Mesendoderm (in vitro differentiated cells): ENCODE measurements at places on chromosomes 11 and 22.
A peak's percentile ranks its signal among the peaks of the same experiment; 100 is the strongest.

DNA sequence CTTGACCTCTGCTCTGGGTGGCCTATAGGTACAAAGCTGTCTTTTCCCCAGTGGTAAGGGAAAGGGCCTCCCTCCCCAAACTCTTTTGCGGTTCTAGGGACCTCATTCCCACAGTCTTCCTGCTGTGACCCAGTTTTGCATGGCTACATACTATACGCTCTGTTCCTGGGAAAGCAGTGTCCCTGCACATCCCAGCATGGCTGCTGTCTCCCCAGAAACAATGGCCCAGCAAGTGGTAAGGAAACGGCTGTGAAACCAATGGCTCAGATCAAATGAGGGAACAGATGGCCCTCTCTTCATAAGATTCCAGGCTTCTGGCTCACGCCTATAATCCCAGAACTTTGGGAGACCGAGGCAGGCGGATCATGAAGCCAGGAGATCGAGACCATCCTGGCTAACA lies 41.1 kb downstream of the RPL27A start:
- H3K27me3 ChIP-seq = no peaks in the 10 kb centered on the region
- H3K36me3 ChIP-seq = no peaks in the 10 kb centered on the region
- H3K4me3 ChIP-seq = no peak overlapping the region
- H3K27ac ChIP-seq = no peak overlapping the region
- peaks cover 22% of the 10 kb centered on the region for H3K4me1 ChIP-seq

GRCh38 chr11:68271781-68272608 lies at the start of gene C11orf24:
Gene C11orf24, minus strand, starts transcription at chr11:68271973. Its CDS starts 8,206 bp downstream, at chr11:68263767.
- H3K27me3 ChIP-seq = no peaks in the 10 kb centered on the region
- peaks cover 3% of the 10 kb centered on the region for H3K4me1 ChIP-seq
- H3K27ac ChIP-seq = peak within 1 kb of the TSS; percentile 76
- peaks cover 4% of the 10 kb centered on the region for H3K36me3 ChIP-seq
- peak within 1 kb of the TSS; percentile 83 for H3K4me3 ChIP-seq

- no peak overlapping the region for H3K27ac ChIP-seq
- peak; percentile 69 for DNase-seq
- H3K4me1 ChIP-seq = no peaks in the 10 kb centered on the region
Observed at GRCh38 chr11:134939905-134940304, 527.9 kb upstream of the B3GAT1 start.

GRCh38 chr11:105769627-105770026 lies 159.8 kb downstream of the GRIA4 start:
- DNase-seq = no peak
- H3K27me3 ChIP-seq = no peaks in the 10 kb centered on the region
- no peak overlapping the region for H3K27ac ChIP-seq
- no peaks in the 10 kb centered on the region for H3K4me1 ChIP-seq
- H3K36me3 ChIP-seq = no peaks in the 10 kb centered on the region

DNA sequence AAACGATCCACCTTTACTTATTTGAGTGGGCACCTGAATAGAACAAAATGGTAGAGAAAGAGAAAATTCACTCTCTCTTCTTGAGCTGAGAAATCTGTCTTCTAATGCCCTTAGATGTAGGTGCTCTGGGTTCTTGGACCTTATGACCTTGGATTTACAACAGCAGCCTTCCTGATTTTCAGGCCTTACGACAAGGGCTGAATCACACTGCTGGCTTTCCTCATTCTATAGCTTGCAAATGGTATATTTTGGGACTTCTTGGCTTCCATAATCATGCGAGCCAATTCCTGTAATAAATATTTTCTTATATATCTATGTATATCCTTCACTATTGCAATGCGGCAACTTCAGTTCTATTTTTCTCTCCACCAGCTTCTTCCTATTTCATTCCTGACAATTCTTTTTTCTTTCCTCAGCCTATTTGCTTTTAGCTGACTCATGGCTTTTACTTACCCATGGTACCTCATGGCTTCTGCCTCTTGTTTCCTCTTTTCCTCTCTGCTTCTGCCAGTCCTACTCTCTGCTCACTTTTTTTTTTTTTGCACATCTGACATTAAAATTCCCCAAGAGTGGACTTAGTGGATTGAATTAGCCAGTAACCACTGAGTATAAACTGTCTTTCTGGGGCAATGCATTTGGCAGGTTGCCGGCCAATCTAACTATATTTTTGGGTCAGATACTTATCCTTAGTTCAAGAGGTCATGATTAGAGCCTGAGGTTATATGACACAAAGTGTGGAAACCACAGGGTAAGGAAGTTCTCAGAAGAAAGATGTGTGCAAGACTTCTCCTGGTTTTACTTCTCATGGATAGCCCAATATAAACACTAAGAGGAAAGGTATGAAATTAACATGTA lies 359.5 kb downstream of the TMEM135 start:
- DNase-seq = no peak
- H3K27me3 ChIP-seq = no peaks in the 10 kb centered on the region
- H3K27ac ChIP-seq = no peak overlapping the region
- no peaks in the 10 kb centered on the region for H3K36me3 ChIP-seq

GRCh38 chr11:43907028-43907975 lies 26.7 kb downstream of the ALKBH3 start:
- H3K27me3 ChIP-seq = no peaks in the 10 kb centered on the region
- no peak overlapping the region for H3K4me3 ChIP-seq
- peak; percentile 15 for DNase-seq
- no peaks in the 10 kb centered on the region for H3K36me3 ChIP-seq
- H3K4me1 ChIP-seq = no peaks in the 10 kb centered on the region

DNA sequence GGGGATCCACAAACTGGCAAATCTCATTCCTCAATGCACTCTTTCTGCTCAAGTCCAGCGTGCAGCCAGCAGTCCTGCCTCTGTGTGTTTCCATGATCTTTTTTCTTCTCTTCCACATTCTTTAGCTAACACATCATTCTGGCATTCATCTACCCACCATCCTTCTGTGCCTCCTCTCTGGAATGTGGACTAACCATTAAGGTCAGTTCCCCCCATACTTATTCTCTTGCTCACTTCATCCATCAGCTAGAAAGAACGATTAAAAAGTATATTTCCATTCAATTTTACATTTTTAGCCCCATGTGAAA lies 7.8 kb downstream of the KIRREL3 start:
- peak; percentile 13 for DNase-seq
- no peaks in the 10 kb centered on the region for H3K4me1 ChIP-seq
- H3K4me3 ChIP-seq = no peak overlapping the region

- H3K4me1 ChIP-seq = no peaks in the 10 kb centered on the region
- no peak overlapping the region for H3K27ac ChIP-seq
- H3K36me3 ChIP-seq = no peaks in the 10 kb centered on the region
Observed at GRCh38 chr11:87851827-87852226, 323.4 kb downstream of the RAB38 start.

DNA sequence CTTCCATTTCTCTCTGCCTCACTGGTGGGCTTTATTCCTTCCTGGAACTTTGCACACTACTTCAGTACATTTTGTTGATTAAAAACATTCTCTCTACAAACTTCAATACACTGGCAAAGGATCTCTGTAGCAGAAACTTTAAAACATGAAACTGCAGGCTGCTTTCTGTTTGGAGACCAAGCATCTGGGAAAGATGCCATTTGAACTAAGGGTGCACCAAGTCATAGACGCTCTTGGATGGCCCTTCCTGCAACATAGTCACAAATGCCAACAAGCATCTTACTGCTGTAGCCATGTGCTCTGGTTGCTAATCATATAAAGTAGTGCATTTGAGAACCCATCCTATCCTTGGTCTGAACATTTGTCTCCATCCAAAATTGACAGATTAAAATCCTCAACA lies 56.4 kb downstream of the SNX19 start:
- no peak overlapping the region for H3K27ac ChIP-seq
- H3K36me3 ChIP-seq = no peaks in the 10 kb centered on the region
- no peaks in the 10 kb centered on the region for H3K27me3 ChIP-seq
- no peaks in the 10 kb centered on the region for H3K4me1 ChIP-seq
- no peak for DNase-seq

DNA sequence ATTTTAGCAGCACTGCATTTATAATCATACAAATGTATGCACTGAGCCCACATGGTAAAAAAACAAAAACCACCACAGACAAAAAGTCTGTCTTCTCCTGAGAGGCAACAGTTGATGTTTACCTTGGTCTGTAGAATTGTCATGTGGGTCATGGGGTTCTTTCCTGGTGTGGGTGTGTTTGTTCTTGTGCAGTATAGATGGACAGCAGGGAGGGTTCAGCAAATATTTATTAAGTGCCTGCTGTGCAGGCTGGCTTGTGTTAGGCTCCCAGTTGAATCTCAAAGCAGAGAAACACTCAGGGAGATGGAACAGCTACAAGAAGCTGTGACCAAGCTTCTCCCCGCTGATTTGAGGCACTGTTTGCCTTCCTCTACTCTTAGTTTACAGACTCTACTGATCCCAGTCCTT lies 82.2 kb downstream of the PISD start:
- no peak overlapping the region for H3K27ac ChIP-seq
- no peaks in the 10 kb centered on the region for H3K27me3 ChIP-seq
- H3K4me3 ChIP-seq = no peak overlapping the region
- no peaks in the 10 kb centered on the region for H3K4me1 ChIP-seq
- no peak for DNase-seq

- no peaks in the 10 kb centered on the region for H3K27me3 ChIP-seq
- H3K4me3 ChIP-seq = no peak overlapping the region
- H3K4me1 ChIP-seq = no peaks in the 10 kb centered on the region
- H3K36me3 ChIP-seq = no peaks in the 10 kb centered on the region
- H3K27ac ChIP-seq = no peak overlapping the region
Observed at GRCh38 chr11:39434466-39434865, 2025.0 kb downstream of the LRRC4C start.

- DNase-seq = no peak
- no peaks in the 10 kb centered on the region for H3K27me3 ChIP-seq
- no peak overlapping the region for H3K4me3 ChIP-seq
Observed at GRCh38 chr11:31676280-31676982, 134.7 kb downstream of the PAX6 start.

GRCh38 chr11:78149646-78150045 lies 10.2 kb upstream of the ALG8 start:
- no peak overlapping the region for H3K27ac ChIP-seq
- no peak for DNase-seq
- H3K4me3 ChIP-seq = no peak overlapping the region

GRCh38 chr22:46748908-46749675 lies 11.0 kb upstream of the CERK start:
- H3K36me3 ChIP-seq = no peaks in the 10 kb centered on the region
- no peak overlapping the region for H3K27ac ChIP-seq
- no peak for DNase-seq
- no peak overlapping the region for H3K4me3 ChIP-seq
- no peaks in the 10 kb centered on the region for H3K4me1 ChIP-seq
- H3K27me3 ChIP-seq = no peaks in the 10 kb centered on the region

GRCh38 chr11:10856689-10857458 lies 979 bp downstream of the ZBED5 start:
- peak; percentile 86 for DNase-seq
- no peaks in the 10 kb centered on the region for H3K27me3 ChIP-seq
- peaks cover 1% of the 10 kb centered on the region for H3K36me3 ChIP-seq
- peak overlapping the region; percentile 75 for H3K4me3 ChIP-seq
- peak overlapping the region; percentile 95 for H3K27ac ChIP-seq

- no peak for DNase-seq
- no peaks in the 10 kb centered on the region for H3K36me3 ChIP-seq
- H3K27ac ChIP-seq = no peak overlapping the region
- H3K4me1 ChIP-seq = no peaks in the 10 kb centered on the region
- H3K27me3 ChIP-seq = no peaks in the 10 kb centered on the region
- no peak overlapping the region for H3K4me3 ChIP-seq
Observed at GRCh38 chr22:45917146-45917545, 59.8 kb downstream of the WNT7B start.

DNA sequence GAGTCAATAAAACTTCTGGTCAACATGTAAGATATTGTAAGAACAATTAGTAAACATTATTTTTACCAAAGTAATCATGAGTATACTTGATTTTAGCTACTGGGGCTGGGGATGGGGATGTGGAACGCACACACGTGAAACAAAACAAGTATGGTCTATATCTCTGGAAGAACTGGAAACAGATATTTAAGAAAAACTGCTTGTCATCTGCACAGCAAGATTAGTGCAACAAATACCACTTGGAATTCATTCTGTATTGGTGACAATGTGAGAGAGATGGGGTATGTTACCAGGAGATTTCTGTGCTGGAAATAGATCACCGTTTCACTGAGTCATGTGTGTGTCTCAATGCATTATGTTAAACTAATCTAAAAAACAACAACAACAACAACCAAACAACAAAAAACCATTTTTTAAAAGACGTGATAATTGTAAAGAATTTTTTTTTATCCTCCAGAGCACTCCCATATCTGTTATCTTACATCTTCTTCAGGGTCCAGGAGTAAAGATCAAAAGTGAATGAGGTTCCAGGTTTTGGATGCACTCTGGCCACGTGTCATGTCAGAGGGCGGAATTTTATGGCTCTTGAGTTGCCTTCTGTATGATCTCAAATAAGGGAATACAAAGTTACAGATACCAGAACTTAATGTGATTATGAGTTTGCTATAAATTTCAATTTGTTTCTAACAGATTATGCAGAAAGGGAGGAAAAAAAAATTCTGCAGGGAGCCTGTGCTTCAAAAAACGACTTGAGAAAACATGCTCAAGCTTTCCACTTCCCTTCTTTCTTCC lies 153.0 kb downstream of the BBOX1 start:
- H3K27ac ChIP-seq = no peak overlapping the region
- H3K36me3 ChIP-seq = no peaks in the 10 kb centered on the region
- no peaks in the 10 kb centered on the region for H3K27me3 ChIP-seq
- DNase-seq = no peak
- H3K4me3 ChIP-seq = no peak overlapping the region

DNA sequence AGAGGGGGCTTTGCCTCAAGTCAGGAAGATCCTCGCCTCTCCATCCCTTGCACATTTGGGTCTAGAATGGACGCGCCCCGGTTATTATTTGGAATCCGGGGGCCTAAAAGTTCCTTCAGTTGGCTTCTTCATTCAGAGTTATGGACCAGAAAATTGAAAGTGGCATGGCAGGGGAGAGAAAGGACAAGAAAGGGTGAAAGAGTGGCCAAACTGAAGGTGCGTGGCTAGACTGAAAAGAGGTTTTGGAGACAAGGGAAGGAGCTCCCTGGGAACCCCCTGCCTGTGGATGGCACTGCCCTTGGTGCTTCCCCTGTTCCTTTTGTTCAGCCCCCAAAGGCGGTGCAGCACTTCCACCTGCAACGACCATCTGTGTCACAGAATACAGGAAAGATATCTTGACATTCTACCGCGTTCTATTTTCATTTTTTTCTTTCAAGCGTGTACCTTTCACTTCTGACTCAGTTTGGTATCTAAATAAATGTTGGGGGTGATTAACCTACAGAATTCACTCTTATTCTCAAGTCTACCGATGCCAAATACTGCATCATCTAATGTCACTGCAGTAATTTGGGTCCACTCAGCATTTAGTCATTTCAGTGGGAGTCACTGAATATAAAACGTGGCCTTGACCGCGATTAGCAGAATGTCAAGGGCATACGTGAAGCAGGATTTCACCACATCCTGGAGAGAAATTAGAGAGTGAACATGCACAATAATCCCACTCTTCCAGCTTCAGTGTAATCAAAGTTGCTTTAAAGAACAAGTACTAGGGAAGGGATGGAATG lies 88.1 kb upstream of the ARHGAP32 start:
- peaks cover 4% of the 10 kb centered on the region for H3K4me1 ChIP-seq
- no peaks in the 10 kb centered on the region for H3K27me3 ChIP-seq
- no peaks in the 10 kb centered on the region for H3K36me3 ChIP-seq
